LoVo (cell line): ENCODE measurements at places on chromosomes 1 and 21.

DNA sequence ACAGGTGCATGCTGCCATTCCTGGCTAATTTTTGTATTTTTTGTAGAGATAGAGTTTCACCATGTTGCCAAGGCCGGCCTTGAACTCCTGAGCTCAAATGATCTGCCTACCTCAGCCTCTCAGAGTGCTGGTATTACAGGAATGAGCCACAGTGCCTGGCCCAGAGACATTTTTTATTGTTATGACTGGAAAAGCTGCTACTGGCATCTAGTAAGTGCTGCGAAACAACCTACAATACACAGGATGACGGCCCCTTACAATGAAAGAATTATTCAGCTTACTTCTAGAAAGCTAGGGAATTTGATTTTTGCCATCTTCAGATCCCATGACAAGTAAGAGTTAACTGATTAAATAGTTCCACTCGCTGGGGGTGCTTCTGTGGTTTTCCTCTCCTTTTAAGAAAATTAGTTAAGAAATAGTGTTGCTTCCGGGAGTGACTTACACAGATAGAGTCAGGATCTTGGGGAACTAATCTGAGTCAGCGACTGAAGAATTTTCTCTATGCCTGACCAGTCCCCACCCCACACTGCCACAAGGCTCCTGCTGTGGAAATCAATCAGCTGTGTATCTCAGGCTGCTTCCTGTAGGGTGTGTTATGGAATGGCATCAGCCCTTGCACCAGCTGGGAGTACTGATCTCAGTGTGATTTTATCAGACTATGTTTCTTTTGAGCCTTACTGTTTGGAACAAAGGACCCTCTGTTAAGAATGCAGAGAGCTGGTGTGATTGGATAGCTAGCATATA, 93.0 kb upstream of the BMP8A start:
- DNase-seq, result peak; percentile 96

DNA sequence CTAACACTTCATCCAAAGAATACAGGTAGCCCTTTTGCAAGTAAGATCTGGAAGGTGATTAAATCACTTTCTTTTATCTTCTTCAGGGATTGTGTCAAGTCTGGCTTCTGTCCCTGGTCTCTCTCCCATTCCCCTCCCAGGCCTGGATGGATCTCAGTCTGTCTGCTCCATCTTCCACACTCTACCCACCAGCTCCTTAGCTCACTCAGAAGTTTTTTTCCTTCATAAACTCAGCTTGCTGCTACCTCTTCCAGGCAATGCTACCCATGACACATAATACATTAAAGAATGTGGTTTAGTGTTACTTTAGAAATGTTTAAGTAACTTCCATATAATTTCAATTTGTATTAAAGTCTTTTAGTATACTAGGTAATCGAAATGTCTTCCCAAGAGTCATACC, 133.1 kb downstream of the AKT3 start:
- no peak for DNase-seq

GRCh38 chr1:7235871-7236517, 450.7 kb downstream of the CAMTA1 start:
- DNase-seq, result no peak

DNA sequence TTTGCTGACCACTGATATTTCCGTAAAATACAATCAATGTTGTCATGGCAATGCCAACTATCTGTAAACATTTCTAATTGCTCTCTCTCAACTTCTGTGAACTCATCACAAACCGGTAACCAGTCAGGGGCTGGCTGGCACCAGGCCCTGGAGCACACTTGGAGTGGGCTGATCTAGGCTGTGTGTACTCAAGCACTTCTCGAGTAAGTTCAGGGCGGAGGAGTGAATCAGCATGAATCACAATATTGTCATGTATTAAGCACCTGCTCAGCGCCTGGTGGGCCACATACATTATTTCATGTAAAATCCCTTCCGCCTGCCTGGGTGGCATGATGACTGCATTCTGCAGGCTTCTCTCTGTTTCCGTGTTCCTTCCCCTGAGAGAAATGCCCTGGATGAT, 212.4 kb downstream of the FOXD2 start:
- peak; percentile 81 for DNase-seq

- DNase-seq, result no peak
Observed at GRCh38 chr1:25699500-25700143, 83.0 kb downstream of the MAN1C1 start.

DNA sequence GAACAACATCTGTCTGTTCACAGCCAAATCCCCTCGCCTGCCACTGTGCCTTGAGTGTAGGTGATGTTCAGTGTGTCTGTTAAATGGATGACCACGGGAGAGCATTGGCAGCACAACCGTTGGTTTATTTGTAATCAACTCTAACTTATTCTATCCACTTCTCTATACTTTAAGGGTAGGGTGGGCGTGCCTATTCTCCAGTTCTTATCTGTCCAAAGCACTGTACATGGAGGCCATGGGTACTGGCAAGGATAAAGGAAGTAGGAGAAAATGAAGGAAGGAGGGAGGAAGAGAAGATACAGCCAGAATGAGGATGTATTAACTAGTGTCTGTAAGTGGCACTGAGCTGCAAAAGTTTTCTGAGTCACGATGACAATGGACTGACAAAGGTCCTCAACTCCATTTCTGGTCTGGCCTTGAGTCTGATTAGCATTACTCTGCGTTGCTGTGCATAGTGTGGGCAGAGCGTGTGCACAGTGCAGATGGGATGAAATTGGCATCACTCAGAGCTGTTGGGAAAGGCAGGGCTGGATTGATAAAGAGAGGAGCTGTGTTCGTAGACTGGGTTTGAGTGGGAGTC, 7.1 kb downstream of the RHOU start:
- DNase-seq, result no peak

DNA sequence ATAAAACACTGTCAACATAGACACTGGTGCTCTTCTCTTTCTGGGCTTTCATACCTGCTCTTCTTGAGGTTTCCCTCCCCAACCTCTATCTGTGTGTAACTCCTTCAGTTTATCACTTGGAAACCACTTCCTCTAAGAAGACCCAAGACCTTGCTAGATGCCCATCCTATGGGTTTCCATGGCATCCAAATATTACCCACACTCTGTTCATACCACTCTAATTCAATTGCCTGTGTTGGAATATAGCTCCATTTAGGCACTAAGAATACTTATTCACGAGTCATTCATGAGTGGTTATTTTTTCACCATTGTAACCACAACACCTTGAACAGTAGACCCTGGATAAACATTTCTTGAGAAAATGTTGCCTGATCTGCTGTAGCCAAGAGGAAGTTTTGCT, 231.1 kb upstream of the SGIP1 start:
- DNase-seq, result no peak

- DNase-seq, result no peak
Observed at GRCh38 chr21:35737899-35738346, 322.4 kb downstream of the SETD4 start.

DNA sequence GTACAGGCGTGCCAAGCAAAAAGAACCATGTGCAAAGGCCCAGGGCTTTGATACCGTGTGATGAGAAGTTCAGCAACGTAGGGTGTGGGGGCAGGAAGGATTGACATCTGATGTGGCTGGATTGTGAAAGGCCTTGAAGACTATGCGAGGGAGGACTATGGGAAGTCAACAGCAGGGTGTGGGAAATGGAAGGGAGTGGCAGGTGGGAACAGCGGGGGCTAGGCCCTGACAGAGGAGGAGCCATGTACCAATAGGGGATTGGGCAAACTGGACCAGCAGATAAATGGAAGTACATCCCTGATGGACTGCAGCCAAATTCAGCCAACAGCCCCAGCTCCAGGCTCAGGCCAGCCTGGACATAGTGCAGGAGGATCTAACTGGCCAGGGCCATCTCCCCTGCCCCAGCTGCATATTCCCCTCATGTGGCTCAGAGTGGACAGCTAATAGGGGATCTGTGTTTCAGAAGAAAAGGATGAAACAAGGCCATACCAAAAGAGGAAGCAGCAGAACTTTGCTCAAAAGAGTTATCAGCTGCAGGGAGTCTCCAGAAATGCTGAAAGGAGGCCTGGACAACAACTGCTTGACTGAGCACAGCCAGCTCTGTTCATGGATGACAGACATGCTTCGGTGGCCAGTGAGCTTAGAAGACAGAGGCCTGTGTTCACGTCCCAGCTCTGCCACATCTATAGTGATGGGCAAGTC, 140.2 kb upstream of the SGIP1 start:
- DNase-seq, result no peak

- no peak for DNase-seq
Observed at GRCh38 chr1:204826970-204827369, 43.7 kb upstream of the NFASC start.

DNA sequence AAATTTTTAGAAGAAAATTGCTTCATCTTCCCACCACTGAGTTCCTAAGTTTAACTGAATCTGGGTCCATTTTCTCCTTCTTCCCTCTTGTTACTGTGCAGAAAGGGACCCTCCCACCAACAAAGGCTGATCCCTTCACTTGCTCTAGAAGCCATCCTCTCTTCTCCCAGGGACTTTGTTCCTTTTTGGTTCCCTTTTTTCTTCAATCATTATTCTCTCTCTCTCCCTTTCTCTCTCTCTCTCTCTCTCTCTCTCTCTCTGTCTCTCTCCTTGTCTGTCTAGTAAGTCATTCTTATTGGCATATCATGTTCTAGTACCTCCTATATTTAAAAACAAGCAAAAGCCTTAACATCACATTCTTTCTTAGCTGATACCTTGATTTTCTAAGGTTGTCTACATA, 31.7 kb upstream of the GADD45A start:
- DNase-seq, result no peak
